ENCODE measurements at places on chromosomes 16 and 17.
A peak's percentile ranks its signal among the peaks of the same experiment; 100 is the strongest.

DNA sequence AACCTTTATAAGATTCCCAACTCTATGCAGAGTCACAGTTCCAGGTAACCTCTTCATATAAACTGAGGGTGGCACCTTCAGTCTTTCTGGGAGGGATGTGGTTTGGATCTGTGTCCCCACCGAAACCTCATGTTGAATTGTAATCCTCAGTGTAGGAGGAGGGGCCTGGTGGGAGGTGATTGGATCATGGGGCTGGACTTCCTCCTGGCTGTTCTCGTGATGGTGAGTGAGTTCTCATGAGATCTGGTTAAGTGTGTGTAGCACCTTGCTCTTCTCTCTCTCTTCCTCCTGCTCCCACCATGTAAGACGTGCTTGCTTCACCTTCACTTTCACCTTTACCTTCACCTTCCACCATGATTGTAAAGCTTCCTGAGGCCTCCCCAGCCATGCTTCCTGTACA, 30.5 kb downstream of the HS3ST2 start:
- DNase-seq, result no peak

DNA sequence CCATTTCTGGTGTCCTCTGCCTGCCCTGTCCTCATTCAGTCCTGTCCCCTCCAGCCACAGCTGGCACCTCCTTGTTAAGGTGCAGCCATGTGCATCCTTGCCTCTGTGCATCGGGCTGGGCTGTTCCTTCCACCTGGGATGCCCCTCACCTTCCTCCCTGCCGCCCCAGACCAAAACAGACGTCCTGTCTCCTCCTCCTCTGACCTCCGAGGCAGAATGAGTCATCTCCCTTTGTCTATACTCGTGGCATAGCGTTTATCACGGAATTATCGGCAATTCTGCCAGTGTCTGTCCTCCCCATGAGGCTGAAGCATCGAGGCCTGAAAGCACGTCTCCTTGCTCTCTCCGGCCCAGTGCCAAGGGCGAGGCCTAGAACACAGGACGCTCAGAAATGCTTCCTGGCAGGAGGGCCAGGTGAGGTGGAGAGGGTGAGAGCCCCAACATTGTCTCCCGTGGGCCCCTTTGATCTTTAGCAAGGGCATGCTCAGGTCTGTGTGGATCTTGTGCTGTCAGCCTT, 4.6 kb downstream of the RAI1 start:
- DNase-seq, result no peak

GRCh38 chr17:64491034-64491860, 5.6 kb downstream of the POLG2 start:
- DNase-seq, result peak; percentile 58

DNA sequence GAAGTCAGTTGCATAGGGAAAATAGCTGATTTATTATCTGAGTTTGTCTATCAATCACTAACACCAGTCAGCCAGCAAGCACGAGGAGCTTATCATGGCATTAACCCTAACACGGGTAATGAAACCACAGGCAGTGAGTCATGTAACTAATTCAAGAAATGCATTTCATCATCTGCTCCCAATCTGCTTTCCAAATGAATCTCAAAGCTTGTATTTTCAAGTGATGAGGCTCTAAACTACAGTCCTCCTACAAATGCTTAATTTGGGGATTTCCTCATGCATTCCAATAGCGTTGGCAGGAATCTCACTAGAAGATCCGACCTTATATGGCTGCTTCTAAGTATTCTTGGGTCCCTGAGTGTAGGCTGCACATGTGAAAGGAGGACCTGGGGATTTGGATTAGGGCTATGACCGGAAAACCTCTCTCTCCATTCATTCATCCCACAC, 118.4 kb upstream of the HSBP1 start:
- DNase-seq, result no peak

- DNase-seq, result no peak
Observed at GRCh38 chr17:34556931-34557330, 22.5 kb upstream of the TMEM132E start.

GRCh38 chr16:65176603-65177002, 54.7 kb upstream of the CDH11 start:
- DNase-seq, result no peak

DNA sequence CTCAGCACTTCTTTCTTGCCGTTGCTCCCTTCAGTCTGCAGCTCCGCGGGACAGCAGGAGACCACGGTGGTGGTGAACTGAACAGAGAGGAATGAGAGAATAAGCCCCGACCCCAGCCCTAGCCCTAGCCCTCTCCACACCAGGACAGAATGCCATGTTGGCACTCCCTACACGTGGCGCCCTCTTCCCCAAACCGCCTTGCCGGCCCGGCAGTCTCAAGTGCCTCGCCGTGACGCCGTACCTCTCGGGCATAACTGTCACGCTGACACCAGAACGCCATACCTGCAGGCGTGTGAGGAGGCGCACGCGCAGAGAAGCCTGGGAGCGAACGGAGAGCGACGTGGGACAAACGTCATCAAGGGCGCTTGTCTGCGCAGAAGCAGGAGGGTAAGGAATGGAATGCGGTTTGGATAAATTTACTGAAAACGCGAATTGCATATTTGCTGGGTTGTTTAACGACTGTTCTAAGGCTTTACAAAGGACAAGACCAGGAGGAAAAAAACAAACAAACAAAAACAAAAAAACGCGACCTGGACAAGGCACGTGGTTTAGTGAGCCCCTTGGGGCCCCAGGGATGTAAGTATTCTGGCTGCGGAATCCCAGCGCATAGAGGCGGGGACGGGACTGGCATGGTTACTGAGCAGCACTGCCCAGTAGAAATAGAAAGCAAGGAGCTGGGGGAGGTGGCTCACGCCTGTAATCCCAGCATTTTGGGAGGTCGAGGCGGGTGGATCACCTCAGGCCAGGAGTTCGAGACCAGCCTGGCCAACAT, at the start of gene AARSD1:
Gene AARSD1, minus strand, starts transcription at position 294 of the 772 bp plus-strand sequence. Its CDS starts 14 bp downstream, at position 280.
- DNase-seq, result peak; percentile 91

DNA sequence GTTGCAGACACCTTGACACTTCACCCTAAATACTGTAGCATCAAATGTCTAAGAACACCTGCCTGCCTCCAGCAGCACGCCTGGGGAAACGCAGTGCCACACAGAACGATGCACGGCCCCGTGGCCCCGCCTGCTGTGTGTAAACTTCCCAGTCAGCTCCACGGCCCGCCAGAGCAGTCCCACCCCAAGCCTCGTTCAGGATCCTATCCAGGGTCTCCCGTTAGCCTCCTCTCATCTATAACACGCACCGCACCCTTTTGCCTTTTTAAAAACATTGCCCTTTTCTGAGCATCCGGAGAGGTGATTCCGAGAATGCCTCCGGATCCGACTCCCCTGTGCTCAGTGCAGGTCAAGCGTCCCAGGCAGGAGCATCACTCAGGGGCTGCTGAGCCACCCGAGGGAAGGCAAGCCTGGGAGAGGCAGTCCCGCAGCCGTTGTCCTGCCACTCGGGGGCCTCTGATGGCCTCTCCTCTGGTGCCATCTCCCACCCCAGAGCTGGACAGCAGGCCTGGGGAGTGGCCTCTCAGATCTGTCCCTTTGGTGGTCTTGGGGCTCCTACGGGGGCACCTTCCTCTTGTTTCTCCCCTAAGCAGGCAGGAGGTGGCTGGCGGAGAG, 37.9 kb upstream of the SLC38A10 start:
- no peak for DNase-seq

DNA sequence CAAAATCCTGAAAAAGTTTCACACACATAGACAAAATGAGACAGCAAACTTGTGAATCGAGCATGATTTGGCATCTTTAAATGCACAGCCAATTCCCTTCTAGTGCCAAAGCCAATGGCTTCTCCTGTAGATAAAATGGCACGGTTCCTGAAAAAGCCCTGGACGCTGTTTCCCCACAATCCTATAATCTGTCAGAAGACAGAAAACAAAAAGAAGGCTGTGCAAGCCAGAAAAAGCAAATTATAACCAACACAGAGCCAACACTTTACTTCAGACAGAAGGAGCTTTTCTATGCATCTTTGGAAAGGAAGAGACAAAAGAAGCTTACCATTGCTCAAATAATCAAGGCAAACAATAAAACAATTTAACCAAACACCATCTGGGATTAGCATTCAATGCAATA, 23.8 kb downstream of the FAM222B start:
- no peak for DNase-seq

GRCh38 chr17:50541402-50541715, 5.6 kb upstream of the SPATA20 start:
- DNase-seq, result no peak

GRCh38 chr16:80610481-80611156, 69.8 kb downstream of the DYNLRB2 start:
- DNase-seq, result no peak

GRCh38 chr16:31438414-31438813, 4.2 kb downstream of the ZNF843 start:
- no peak for DNase-seq

- DNase-seq, result no peak
Observed at GRCh38 chr17:6706499-6706898, 6.7 kb downstream of the SLC13A5 start.

DNA sequence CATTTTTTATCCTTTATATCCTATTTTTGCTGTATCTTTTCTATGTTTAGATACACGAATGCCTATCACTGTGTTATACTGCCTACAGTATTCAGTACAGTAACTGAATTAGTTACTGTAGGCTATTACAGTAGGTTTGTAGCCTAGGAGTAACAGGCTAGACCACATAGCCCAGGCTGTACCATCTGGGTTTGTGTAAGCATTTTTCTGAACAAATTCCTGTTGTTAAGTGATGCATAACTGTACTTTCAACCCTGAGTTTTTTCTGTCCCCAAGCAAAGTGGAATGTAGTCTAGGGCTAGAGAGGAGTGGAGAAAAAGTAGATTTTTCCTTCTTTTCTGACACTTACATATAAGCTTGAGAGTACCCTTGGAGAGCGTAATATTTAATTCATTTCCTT, 282.1 kb downstream of the HS3ST3B1 start:
- no peak for DNase-seq

GRCh38 chr16:84553873-84554399, 49.5 kb upstream of the MEAK7 start:
- DNase-seq, result peak; percentile 33

GRCh38 chr16:65285128-65286048, 163.5 kb upstream of the CDH11 start:
- DNase-seq, result no peak

DNA sequence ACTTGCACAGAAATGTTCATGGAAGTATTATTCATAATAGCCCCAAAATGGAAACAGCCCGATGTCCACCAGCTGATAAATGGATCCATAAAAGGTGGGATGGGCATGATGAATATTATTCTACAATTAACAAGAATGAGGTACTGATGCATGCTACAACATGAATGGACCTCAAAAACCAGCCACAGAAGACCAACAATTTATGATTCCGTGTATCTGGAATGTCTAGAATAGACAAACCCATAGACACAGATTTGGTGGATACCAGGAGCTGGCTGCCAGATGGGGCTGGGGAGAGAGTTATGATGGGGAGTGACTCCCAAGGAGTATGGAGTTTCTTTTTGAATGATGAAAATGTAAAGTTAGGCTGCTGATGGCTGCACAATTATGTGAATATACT, 10.8 kb upstream of the NAGLU start:
- DNase-seq, result no peak

DNA sequence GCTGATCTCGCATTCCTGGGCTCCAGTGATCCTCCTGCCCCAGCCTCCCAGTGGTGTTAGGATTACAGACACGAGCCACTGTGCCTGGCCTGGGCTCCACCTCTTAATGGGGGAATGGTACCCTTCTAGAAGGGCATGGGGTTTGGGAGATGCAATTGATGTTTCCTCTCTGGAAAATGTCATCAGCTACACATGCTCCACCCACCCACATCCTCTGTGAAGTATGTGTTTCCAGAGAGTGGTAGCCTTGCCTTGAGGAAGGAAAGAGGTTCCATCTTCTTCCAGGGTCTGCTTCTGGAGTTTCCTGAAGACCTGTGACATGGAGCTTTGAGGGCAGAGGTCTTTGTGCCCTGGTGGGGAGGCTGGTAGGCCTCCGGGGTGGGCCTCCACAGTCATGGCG, 45.2 kb upstream of the GSE1 start:
- no peak for DNase-seq

DNA sequence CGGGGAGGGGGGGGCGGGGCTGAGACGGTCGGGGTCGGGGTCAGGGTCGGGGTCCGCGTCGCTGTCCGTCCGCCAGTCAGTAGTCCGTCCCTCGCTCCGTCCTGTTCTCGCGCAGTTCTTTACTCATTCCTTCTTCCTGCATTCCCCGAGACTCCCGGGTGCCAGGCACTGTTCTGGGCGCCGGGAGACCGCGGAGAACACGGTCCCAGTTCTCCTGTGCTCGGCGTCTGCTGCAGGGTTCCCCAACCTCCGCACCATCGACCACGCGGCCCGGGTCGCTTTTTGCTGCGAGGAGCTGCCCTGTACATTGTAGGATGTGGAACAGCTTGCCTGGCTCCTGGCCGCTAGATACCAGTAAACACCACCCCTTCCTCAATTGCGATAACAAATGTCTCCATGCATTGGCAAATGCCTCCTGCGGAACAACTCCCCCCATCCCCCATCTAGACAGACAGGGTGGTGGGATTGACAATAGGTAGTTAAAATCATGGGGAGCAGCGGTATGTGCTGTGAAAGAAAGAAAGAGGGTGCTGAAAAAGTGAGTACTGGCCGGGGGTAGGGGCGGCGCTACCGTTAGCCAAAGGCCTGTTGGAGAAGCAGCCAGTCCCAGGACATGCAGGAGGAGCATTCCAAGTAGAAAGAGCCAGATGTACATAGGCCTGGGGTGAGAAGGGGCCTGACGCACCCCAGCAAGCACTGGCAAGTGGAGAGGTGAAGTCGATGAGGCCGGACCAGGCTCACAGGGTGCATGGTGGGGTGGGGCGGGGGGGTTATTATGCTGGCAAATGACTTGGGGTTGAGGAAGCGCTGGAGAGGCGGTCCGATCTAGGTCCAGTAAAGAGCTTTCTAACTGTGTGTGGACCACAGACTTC, 631 bp downstream of the TRAF7 start:
- DNase-seq, result no peak

GRCh38 chr17:29070781-29071180, 27.8 kb downstream of the PIPOX start:
- no peak for DNase-seq

- no peak for DNase-seq
Observed at GRCh38 chr17:42347198-42347597, 41.0 kb downstream of the STAT3 start.

DNA sequence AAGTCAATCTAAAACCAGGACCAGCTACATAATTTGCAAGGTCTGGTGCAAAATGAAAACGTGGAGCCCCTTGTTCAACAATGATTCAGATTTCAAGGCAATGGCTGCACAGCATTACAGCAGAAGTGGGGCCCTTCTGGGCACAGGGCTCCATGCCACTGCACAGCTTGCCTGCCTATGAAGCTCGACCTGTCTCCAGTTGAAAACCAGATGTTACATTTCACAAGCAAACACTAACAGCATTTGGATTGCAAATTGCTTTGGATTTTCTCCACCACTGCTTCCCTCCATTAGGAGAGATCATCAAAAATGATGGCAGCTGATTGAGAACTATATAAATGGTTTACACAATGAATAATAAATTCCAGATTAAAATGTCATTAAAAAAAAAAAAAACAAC, 551.4 kb upstream of the ZFHX3 start:
- DNase-seq, result no peak

Measured in CD4-positive, alpha-beta T cell treated with Interferon alpha-2 for 1 hour (primary cell).